Right ventricle myocardium superior (tissue), 1 donor: ENCODE measurements at places on chromosomes 5 and 9. TPM values are rescaled to one million over a fixed set of nuclear protein-coding genes. Genes with fewer than 3 reads are reported as not detected.

DNA sequence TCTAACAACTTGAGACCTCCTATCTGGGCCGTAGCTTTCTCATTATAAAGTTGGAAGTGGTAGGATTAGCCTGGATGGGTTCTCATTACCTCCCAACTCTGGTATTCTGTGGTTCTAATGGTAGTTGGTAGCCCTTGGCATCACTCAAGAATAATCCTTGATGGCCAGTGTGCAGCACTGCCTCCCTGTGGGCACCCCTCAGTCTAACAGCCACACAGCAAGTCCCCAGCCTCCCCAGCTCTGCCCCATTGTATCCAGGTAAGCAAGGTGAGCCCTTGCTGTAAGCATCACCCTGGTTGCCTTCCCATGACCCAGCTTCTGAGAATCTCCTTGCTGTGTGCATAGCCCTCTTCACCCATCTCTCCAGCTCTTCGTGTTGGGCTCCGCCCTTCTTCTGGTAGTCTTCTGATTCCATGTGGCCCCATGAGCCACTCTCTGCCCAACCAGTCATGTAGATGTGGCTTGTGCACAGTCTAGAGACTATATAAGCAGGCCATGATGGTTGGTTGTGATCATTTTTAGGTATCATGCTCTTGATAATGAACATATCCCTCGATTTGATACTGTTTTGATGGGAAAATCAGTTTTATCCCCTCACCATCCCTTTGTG lies 57.6 kb upstream of the GRHPR start:
- no peak for DNase-seq

GRCh38 chr5:139374909-139375308 lies 8.2 kb downstream of the SLC23A1 start:
- DNase-seq, result no peak

GRCh38 chr5:490116-491106 lies 33.8 kb downstream of the SLC9A3 start:
- no peak for DNase-seq

DNA sequence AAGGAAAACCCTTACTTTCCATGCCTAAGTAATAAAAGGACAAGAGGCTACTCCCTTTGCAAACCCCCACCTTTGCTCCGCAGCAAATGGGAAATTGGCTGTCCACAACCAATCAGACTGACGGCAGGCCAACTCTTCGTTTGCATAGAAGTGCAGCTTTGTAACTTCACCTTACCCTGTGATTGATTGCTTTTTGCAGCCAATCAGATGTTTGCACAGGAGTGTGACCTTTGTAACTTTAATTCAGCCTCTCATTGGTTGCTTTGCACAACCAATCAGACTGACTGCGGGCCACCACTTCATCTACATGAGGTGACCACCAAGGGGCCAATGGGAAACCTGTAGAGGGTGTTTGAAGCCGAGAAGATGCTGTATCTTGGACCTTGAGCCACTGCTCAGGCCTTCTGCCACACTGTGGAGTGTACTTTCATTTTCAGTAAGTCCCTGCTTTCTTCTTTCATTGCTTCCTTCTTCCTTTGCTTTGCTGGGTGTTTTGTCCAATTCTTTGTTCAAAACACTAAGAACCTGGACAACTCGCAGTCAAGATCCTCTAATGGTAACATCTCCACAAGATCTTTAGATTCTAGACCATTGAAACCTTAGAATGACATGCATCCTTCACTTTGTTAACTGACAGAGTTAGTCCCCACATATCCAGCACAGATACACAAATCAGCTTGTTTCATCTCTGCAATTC lies 51.3 kb upstream of the FREM1 start:
- DNase-seq, result no peak

DNA sequence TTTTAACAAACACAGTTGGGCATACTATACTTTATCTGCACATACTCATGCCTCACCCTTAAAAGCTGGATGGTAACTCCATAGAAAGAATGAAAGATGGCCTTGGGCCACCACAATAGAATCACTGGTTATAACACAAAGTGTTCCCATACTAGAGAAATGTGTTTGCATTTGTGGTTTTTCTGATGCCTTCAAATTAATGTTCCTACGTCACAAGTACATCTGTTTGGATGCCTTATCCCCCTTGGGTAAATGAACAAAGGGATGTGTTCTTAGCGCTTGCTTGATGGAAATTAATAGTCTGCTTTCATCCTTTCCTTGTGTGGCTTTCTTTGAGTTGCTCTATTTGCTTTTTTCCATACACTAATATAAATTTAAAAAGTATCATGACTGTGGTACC lies 291.1 kb upstream of the PDE4D start:
- DNase-seq, result no peak

The CDHR2 gene
- 0.19 TPM for total RNA-seq

DNA sequence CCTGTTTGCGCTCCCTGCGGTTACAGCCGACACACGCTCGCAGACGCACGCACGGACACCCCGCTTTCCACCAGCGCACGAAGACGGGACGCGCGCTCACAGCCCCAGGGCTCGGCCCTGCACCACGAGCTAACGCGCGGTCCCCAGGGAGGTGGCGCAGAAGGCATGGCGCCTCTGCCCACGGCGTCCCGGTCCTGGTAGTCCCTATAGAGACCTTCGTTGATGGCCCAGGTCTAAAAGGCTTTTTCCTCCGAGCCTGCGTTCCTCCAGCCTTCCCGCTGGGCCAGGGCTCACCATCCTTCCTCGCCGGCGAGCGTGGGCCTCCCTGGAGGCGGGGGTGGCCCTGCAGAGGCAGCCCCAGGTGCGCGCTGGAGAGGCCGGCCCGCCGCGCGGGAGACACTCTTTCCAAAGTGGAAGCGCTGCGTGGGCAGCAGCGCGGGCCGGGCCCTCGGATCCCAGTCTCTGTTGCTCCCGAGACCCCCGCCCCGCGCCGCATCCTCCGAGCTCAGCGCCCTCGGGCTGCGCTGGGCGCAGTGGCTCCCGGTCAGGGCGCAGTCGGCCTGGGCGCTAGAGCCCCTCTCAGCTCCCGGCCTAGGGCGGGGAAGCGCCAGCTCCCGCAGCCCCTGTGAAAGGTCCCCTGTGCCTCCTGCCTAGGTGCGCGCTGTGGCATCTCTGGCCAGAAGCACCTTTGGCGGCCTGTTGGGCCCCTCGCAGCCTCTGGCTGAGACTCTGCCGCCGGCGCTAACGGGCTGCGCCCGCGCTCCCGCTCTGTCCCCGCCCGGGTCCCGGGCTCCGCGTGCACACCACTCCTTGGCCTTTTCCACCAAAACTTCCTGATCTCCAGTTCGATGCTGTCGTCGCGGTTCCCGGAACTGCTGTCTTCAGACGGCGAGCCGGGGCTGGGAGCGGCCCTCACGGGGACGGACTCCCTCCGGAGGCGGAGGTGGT lies 31.9 kb upstream of the FANCC start:
- DNase-seq, result no peak

DNA sequence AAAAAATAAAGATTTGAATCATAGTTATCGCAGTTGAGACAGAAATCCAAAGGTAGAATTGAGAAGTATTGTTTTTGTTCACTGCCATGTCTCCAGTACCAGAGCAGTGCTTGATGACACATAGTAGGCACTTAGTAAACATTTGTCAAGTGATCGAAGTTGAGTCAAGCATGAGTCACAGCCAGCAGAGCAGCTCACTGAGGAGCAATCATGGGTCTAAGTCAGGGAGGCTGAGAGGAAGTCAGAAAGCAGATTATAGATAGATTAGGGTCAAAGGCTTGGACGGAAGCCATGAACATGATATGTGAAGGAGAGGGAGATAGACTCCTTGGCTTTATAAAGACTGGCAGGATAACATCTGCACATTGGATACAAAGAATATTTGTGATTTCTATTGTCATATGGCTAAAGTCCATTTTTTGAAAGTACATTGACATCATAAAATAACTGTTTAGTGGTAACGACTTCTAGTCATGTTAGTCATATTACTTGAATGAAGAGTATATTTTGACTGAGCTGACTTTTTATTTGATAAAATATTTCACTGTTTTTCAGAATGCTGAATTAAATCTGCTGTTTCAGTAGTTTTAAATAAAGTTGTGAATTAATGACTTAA lies 168.5 kb downstream of the RAB3C start:
- no peak for DNase-seq

GRCh38 chr9:90772386-90772785 lies 29.2 kb upstream of the SYK start:
- DNase-seq, result no peak

The NR6A1 gene
- total RNA-seq, result 1.4 TPM

The GRIN1 gene
- not detected for total RNA-seq

The DNAJB5 gene
- total RNA-seq, result 48.7 TPM

- DNase-seq, result no peak
Observed at GRCh38 chr5:71533615-71534014, 53.5 kb upstream of the MCCC2 start.

GRCh38 chr9:126630458-126631237 lies 16.9 kb downstream of the LMX1B start:
- DNase-seq, result no peak

The FOXI1 gene
- total RNA-seq, result not detected

The FOXD4L3 gene
- total RNA-seq, result not detected

DNA sequence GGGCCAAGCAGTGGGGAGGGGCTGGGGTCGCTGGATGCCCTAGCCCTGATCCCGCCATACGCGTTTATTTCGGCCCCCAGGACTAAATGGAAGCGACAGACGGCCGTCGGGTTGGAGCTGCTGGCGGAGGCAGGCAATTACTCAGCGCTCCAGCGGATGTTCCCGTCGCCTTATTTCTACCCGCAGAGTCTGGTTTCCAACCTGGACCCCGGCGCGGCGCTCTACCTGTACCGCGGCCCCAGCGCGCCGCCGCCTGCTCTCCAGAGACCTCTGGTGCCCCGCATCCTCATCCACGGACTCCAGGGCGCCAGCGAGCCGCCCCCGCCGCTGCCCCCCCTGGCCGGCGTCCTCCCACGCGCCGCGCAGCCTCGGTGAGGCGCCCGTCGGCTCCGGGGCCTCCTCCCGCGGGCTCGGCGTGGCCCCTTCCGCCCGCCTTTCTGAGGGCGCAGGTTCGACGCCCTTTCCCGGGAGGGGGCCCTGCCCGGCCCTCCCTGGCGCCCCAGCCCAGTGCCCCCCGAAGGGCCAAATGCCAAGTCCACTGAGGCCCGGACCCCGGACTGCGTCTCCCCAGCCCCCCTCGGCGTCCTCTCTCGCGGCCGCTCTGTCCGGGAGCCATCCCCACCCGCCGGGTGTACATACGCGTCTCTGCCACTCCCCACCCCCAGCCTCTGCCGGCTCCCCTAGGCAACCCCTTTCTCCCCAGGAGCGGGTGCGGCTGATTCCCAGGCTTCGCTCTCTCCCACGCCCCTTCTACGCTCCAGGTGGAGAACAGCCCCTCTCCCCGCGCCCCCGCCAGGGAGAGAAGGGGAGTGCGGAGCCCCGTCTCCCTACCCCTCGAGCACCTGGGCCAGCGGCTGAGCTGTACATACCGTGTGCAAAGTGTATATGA lies 7.0 kb downstream of the BARHL1 start:
- DNase-seq, result no peak

GRCh38 chr9:81028504-81028903 lies 660.8 kb downstream of the TLE1 start:
- DNase-seq, result no peak

DNA sequence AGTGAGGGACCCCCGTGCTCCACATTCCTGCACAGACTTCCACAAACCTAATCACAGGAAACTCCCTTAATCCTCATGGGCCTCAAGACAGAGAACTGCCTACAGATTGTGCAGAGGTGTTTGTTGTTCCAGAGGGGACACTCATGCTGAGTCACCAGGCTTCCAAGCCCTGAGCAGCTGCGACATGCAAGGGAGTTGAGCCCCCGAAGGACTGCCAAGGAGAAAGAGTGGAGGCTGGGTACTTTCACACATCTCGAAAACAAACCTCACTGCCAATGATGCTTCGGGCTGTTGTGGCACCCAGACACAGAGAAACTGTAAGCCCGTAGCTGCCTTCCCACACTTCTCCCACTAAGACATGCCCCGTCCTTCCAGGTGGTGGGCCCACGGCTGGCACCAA lies 480.8 kb downstream of the CDH12 start:
- no peak for DNase-seq

GRCh38 chr5:40634593-40634992 lies 45.1 kb upstream of the PTGER4 start:
- no peak for DNase-seq

- no peak for DNase-seq
Observed at GRCh38 chr5:9187614-9188013, 358.3 kb downstream of the SEMA5A start.

The TAF11L5 gene
- total RNA-seq, result not detected

- no peak for DNase-seq
Observed at GRCh38 chr5:80474929-80475328, 13.0 kb upstream of the FAM151B start.
